ENCODE measurements at places on chromosomes 3 and 15.
A peak's percentile ranks its signal among the peaks of the same experiment; 100 is the strongest.

DNA sequence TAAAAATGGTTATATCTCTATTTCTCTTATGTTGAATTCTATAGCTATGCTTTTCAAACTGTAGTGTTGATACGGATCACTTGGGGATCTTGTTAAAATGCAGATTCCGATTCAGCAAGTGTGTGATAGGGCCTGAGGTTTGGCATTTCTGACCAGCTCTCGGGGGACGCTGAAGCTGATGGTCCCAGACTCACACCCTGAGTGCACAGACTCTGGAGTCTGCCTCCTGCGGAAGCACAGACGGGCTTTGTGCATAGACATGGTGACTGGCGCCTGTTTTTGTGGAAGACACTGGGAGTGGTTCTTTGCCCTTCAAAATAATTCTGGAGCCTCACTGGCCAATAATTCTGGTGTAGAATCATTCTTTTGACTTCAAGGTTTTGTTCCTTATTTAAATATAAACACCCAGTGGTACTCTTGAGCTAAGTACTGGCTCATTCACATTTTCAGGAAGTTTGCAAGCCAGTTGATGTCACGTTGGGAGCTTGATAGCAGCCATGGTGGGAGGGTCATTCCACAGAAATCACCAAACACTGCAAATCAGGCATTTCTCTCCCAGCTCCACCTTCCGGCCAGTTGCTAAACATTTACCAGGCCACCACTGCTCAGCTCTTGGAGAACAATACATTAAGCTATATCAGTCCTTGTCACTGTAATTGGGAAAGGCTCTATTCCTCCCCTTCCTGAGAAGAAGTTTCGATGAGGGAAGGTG, 19.2 kb downstream of the CLDN11 start:
- DNase-seq, result no peak

DNA sequence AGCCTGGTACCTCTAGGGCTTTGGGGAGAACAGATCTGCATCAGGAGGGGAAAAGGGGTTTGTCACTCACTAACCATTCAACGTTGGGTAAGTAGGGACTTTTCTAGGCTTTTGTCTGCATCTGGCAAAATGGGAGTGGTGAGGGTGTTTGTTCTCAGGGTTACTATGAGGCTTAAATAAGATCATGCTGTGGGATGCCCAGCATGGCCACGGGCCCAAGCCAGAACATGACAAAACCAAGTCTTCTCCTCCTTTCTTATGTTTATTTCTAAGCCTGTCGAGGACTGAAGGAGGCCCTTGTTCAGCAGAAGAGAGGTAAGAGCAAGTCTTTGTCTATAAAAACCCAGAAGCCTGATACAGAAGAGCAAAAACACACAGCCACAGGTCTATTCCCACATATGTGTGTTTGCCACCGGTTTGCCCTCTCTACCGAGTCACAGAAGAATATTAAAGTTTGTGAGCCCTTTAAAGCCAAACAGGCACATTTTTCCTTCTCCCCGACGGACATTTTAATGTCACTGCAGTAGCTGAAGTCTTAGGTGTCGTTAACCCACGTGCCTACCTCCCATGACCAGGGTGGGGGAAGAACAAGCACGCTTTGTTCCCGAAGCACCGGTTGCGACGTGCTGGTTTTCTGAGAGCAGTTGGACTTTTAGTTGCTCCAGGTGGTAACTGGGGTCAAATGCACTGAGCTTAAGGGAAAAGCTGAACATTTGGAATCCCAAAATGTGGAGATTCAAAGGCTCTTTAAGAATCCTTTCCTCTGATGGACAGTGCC, 72.1 kb downstream of the NOX5 start:
- DNase-seq, result no peak

- DNase-seq, result no peak
Measured at GRCh38 chr3:141384157-141384556, 15.9 kb downstream of the ZBTB38 start.

GRCh38 chr3:34483311-34483887, 685.0 kb downstream of the PDCD6IP start:
- DNase-seq, result no peak

GRCh38 chr3:187616307-187616972, 53.8 kb downstream of the SST start:
- no peak for DNase-seq

GRCh38 chr3:114903213-114903612, 243.9 kb downstream of the ZBTB20 start:
- DNase-seq, result no peak

DNA sequence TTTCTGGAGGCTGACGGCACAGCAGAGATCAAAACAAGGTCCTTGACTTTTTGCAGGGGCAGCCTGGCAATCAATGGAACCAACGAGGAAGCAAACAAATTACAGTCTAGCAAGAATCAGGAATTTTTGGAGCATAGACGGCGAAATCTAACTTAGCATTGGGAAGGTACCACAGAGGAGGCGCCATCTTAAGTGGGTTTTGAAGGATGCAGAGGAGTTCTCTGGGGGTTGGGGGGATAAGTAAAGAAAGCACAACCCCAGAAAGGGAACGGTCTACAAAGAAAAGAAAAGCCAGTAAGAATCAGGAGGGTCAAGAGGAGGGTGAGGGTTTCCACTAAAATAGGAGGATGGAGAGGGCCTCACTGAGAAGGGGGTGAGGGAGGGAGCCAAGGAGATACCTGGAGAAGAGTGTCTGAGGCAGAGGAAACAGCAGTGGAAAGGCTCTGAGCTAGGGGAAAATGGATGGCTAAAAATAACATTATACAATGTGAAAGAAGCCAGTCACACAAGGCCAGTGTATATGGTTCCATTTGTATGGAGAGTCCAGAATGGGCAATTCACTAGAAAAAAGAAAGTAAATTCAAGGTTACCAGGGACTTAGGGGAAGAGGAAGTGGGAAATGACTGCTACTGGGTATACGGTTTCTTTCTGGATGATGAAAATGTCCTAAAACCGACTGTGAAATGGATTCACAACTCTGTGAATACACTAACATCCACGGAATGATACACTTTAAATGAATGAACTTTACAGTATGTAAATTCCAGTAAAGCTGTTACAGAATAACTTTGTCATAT, 25.2 kb upstream of the IQSEC1 start:
- no peak for DNase-seq

GRCh38 chr3:184371570-184372018, 6.4 kb downstream of the THPO start:
- peak; percentile 81 for DNase-seq

DNA sequence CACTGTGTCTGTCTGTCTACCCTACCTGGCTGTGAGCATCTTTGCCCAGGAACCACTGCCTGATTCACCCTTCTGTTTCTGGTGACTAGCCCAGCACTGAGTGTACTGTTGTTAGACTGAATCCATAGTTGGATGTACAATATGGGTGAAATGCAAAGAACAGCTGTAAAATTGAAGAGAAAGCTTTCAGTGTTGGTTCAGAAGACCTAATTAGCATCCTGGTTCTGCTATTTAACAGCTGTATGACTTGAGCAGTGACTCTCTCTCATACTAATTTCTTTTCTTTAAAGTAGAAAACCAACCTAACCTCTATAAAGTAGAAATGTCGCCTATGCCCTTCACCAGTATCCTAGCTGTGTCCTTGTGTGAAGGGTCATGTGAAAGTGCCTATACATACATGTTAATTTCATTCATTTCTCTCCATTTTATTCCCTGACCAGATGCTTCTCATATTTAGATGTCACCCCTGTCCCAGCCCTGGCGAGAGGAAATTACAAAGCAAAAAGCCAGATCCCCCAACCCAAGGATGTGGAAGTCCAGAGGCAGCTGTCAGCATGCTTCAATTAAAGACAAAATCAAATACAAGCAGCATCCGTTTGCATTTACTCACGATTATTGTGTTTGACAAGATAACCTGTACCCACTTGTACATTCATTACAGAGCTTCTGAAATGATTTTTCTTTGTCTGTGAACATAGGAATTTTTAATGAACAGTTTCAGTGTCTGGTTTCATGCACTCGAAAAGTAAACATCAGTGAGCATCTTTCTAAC, 305.7 kb upstream of the ICE2 start:
- DNase-seq, result no peak

GRCh38 chr3:198080521-198081384, 120.7 kb downstream of the LMLN start:
- peak; percentile 55 for DNase-seq

GRCh38 chr3:194906229-194906629, 220.5 kb downstream of the FAM43A start:
- no peak for DNase-seq

- no peak for DNase-seq
Measured at GRCh38 chr3:174232658-174233429, 626.3 kb upstream of the NAALADL2 start.

- DNase-seq, result no peak
Measured at GRCh38 chr3:105233010-105233409, 133.7 kb upstream of the ALCAM start.

- no peak for DNase-seq
Measured at GRCh38 chr3:179608931-179609720, 4.5 kb downstream of the NDUFB5 start.

GRCh38 chr15:98841419-98841970, 166.1 kb downstream of the PGPEP1L start:
- no peak for DNase-seq

DNA sequence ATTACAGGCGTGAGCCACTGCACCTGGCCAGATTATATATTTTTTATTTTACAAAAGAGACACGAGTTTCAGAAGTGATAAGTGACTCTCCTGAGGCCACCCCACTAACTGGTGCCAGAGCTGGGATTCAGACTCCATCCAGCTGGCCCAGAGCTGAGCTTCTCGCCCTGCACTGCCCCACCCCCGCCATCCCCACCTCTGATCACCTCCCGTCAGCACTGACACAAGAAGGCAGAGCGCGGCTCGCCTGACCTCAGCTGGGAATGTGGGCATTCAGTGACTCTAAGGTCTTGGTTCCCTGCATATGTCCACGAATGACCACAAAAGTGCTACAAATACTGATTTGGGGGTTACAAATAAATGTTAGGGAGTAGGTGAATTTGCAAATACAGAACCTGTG, 56.1 kb upstream of the GALNT15 start:
- no peak for DNase-seq

GRCh38 chr3:172159376-172159775, 120.0 kb downstream of the FNDC3B start:
- no peak for DNase-seq

GRCh38 chr15:34325368-34325767, 12.2 kb downstream of the SLC12A6 start:
- DNase-seq, result no peak

- DNase-seq, result no peak
Measured at GRCh38 chr3:169153656-169154055, 509.9 kb downstream of the MECOM start.

GRCh38 chr3:120982608-120983320, 74.8 kb downstream of the STXBP5L start:
- no peak for DNase-seq

DNA sequence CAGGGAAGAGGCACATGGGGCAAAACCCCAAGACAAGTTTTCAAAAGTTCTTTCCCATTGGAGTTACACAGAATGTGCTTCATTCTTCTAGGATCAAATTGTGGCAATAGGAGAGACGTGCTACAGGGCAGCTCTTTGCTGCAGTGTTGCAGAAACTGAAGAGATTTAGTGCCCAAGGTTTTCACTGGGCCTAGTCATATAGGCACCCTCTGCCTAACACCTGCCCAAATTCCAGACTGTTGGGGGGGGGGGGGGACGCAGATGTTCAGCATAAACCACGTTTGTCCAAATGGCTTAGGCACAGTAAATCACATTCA, 346.8 kb upstream of the ZNF717 start:
- no peak for DNase-seq

GRCh38 chr15:88986949-88987590, 73.9 kb upstream of the MFGE8 start:
- DNase-seq, result no peak

GRCh38 chr3:8764528-8764927, 4.9 kb downstream of the OXTR start:
- no peak for DNase-seq

DNA sequence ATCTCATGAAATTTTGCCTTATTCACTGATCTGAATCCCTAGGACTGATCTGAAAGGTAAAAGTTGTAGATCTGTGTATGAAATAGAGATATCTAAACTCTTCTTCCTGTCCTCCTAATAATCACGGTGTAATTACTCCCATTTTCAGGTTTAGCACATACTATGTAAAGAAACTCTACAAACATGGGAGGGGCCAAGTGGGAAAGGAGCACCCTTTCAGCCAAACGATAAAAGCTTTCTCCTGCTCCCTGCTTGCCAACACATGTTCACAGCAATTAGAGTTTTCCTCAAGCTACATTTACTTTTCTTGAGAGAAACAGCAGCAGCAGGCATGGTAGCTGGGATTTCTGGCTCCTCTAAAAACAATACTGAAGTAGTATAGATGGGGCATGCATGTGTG, 71.6 kb downstream of the CHAC1 start:
- no peak for DNase-seq
